ENCODE measurements at places on chromosomes 12 and 14. TPM values are rescaled to one million over a fixed set of nuclear protein-coding genes. Genes with fewer than 3 reads are reported as not detected.

RAPGEF3 gene
- 6.0 TPM for total RNA-seq

DNA sequence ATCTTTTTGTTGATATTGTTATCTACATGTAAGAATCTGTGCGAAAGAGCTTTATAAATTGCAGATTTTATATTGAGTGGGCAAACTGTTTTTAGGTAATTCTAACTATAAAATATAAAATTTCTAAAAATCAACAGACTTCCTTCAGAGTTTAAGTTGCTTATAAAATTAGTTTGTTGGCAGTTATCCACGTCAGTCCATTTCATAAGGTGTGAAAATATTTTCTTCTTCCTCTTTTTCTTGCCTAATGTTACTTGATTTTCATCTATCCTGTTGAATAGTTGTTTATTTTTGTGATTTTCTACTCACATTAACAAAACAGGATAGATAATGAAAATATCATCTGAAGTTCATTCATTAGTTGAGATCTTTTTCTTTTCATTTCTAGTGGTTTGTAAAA lies 58.0 kb downstream of the RASSF8 start:
- no peak for DNase-seq

DNA sequence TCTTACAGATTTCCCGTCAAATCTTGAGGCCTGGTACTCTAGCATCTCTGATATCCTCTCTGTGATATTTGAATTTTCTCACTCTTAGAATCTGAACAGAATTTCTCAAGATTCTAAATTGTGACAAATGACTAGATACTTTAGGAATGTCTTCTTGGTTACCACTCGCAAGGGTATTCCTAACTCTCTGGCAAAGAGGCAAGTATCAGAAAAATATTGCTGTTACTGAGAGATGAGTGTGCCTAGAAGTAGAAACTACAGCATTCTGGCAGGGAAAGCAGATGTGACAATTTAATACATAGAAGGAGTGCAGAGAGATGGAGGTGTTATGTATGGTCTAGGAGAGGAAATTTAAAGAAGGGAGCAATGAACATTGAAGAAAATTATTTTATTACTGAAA lies 467.8 kb downstream of the LRIG3 start:
- DNase-seq, result no peak

DNA sequence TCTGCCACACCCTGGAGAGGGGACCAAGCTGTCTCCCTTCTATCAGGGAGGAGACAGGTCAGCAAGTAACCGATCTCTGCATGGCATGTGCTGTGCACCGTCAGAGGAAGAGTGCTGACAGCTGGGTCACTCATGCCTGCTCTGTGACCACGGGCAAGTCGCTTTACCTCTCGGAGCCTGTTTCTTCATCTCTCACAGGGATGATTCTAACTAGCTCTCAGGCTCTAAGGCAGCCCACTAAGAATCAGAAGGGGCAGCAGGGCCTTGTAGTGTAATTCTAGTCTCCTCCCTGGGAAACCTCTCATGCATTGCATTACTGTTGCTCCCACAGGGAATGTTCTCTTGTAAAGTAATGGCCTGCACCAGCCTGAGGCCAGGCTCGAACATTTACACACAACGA lies 11.9 kb downstream of the CD9 start:
- no peak for DNase-seq

DAO gene
- not detected for total RNA-seq

DNA sequence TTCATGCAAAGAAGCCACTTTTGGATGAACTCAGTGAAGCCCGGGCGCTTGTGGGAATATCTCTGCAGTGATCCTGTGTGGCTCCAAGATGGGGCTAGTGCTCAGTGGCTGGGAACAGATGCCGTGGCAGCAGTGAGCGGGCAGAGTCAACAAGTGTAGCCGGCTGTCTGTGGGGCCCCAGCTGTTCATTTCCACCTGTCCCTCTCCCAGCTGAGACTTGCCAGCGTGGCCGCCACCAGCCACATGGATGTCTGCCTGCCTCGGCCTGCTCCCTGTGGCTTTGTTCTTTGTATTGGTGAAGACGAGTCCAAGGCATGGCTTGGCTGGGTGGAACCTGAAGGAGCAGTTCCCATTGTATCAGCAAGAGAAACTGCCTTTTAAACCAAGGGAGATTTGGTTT lies 77.3 kb downstream of the NOS1 start:
- DNase-seq, result no peak

DNA sequence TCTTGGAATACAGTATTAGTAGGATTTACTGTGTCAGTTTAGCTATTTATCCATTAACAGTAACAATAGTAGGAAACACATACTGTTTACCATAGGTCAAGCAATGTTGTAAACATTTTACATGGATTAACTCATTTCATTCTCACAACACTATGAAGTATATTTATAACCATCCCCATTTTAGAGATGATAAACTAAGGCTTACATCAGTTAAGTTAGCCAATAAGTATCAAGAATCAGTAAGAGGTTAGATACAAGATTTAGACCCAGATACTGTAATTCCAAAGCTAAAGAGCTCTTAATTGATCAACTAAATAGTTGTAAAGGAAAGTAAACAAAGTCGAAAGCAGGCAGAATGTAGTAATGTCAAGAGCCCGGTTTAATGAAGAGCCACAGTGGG lies 1.1 kb downstream of the SYNJ2BP start:
- no peak for DNase-seq

DNA sequence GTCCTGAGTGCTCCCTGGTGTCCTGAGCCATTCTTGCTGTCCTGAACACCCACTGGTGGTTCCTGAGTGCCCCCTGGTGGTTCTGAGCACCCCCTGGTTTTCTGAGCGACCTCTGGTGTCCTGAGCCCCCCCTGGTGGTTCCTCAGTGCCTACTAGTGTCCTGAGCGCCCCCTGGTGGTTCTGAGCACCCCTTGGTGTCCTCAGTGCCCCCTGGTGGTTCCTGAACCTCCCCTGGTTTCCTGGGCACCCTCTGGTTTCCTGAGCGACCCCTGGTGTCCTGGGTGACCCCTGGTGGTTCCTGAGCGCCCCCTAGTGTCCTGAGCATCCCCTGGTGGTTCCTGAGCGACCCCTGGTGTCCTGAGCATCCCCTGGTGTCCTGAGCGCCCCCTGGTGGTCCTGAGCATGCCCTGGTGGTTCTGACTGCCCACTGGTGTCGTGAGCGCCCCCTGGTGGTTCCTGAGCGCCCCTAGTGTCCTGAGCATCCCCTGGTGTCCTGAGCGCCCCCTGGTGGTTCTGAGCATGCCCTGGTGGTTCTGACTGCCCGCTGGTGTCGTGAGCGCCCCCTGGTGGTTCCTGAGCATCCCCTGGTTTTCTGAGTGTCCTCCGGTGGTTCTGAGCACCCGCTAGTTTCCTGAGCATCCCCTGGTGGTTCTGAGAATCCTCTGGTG lies 473.1 kb downstream of the TMEM121 start:
- no peak for DNase-seq

ANKS1B gene
- 65.5 TPM for total RNA-seq
